ENCODE measurements at places on chromosomes 6 and 20. TPM values are rescaled to one million over a fixed set of nuclear protein-coding genes. Genes with fewer than 3 reads are reported as not detected.

THBD gene
- 6.3 TPM for total RNA-seq

FRMD1 gene
- total RNA-seq, result 2.3 TPM

SLC26A8 gene
- total RNA-seq, result 0.27 TPM

VARS1 gene
- 40.8 TPM for total RNA-seq

CD24 gene
- 2,710 TPM for total RNA-seq

GGTLC1 gene
- total RNA-seq, result 0.27 TPM

TGM3 gene
- 0.27 TPM for total RNA-seq

AVP gene
- not detected for total RNA-seq

FAM162B gene
- 0.57 TPM for total RNA-seq

TBXT gene
- total RNA-seq, result not detected

HUS1B gene
- 1.1 TPM for total RNA-seq

TMEM217 gene
- total RNA-seq, result 1.2 TPM

RNF217 gene
- total RNA-seq, result 9.1 TPM

PPP1R14C gene
- total RNA-seq, result 23.7 TPM

FUT9 gene
- total RNA-seq, result not detected

HLA-DOA gene
- 1.6 TPM for total RNA-seq

PKIB gene
- total RNA-seq, result 113 TPM

PPIL4 gene
- total RNA-seq, result 26.8 TPM

KHDC1L gene
- not detected for total RNA-seq

PRSS35 gene
- 0.22 TPM for total RNA-seq

SUMO4 gene
- total RNA-seq, result 1.4 TPM

EPB41L1 gene
- 40.3 TPM for total RNA-seq

ZNF343 gene
- total RNA-seq, result 6.5 TPM

SLC44A4 gene
- 779 TPM for total RNA-seq

CCN6 gene
- total RNA-seq, result not detected

TOX2 gene
- 6.1 TPM for total RNA-seq

LST1 gene
- 4.8 TPM for total RNA-seq

BTNL2 gene
- not detected for total RNA-seq

BPIFB2 gene
- total RNA-seq, result not detected

APOBEC2 gene
- total RNA-seq, result 0.22 TPM

CNR1 gene
- 2.9 TPM for total RNA-seq

CDH22 gene
- 0.13 TPM for total RNA-seq

PSORS1C2 gene
- not detected for total RNA-seq

ACSS1 gene
- total RNA-seq, result 32.0 TPM

TP53INP2 gene
- total RNA-seq, result 38.1 TPM

HLA-DQA1 gene
- total RNA-seq, result 8.1 TPM

HLA-DQB2 gene
- total RNA-seq, result 0.40 TPM

CGAS gene
- total RNA-seq, result 5.6 TPM

OR2H2 gene
- not detected for total RNA-seq

ATP6V1G2 gene
- total RNA-seq, result 0.57 TPM

MMP24 gene
- 0.15 TPM for total RNA-seq

ARG1 gene
- total RNA-seq, result 0.74 TPM

ABT1 gene
- 15.9 TPM for total RNA-seq

COL21A1 gene
- total RNA-seq, result 0.79 TPM

KIAA0408 gene
- 1.6 TPM for total RNA-seq

TNNC2 gene
- total RNA-seq, result 3.8 TPM

TRIM40 gene
- 10.7 TPM for total RNA-seq

RIMS1 gene
- 0.17 TPM for total RNA-seq

WFDC10B gene
- not detected for total RNA-seq

SMLR1 gene
- not detected for total RNA-seq

UNC5CL gene
- 4.2 TPM for total RNA-seq

SHLD1 gene
- 4.0 TPM for total RNA-seq

PRL gene
- not detected for total RNA-seq

FILIP1 gene
- total RNA-seq, result 6.5 TPM

TFAP2A gene
- 0.99 TPM for total RNA-seq

FANCE gene
- total RNA-seq, result 10.7 TPM
